T-helper 22 cell (primary cell): ENCODE measurements at places on chromosomes 6 and 20.

- no peak for DNase-seq
Measured at GRCh38 chr6:126967296-126968005, 151.0 kb upstream of the RSPO3 start.

GRCh38 chr6:84182001-84182400, 45.4 kb downstream of the CEP162 start:
- no peak for DNase-seq

- DNase-seq, result no peak
Measured at GRCh38 chr20:36055145-36055544, 86.8 kb downstream of the CNBD2 start.

GRCh38 chr6:156183678-156184077, 593.5 kb upstream of the ARID1B start:
- DNase-seq, result no peak

DNA sequence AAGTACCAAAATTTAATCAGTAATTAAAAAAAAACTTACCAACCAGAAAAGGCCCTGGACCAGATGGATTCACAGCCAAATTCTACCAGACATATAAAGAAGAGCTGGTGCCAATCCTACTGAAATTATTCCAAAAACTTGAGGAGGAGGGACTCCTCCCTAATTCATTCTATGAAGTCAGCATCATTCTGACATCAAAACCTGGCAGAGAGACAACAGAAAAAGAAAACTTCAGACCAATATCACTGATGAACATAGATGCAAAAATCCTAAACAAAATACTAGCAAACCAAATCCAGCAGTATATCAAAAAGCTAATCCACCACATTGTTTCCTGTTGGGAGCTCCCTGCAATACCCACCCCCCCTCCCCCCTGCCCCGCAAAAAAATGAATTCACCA, at the start of gene WFDC11:
WFDC11 (minus strand) TSS at position 101 of the 400 bp plus-strand sequence. CDS start 19,639 bp downstream, outside the sequence.
- DNase-seq, result no peak

- no peak for DNase-seq
Measured at GRCh38 chr6:125802943-125803377, 12.2 kb downstream of the NCOA7 start.

GRCh38 chr6:69756907-69757306, 39.9 kb downstream of the LMBRD1 start:
- no peak for DNase-seq

DNA sequence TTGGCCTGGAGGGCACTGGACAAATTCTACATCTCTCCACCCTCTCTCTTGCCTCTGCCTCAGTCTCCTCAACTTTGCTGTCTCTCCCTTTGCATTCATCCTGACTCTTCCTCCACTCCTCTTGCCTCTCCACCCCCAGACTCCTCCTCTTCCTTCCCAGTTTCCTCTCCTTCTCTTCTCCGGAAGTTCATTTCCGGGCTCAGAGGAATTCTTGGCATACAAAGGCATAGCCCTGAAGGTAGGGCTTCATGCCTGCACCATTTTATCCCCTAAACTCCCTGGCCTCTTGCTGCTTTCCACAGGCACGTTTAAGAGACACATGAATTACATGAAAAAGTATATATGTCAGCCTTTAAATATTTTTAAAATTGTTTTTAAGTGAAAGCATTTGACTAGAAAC, 10.6 kb downstream of the BFSP1 start:
- DNase-seq, result no peak

GRCh38 chr20:54215157-54215789, 7.4 kb downstream of the PFDN4 start:
- DNase-seq, result no peak

- peak; percentile 44 for DNase-seq
Measured at GRCh38 chr20:57622579-57623381, 2.6 kb upstream of the ZBP1 start.

- DNase-seq, result no peak
Measured at GRCh38 chr20:43477193-43477592, 19.5 kb downstream of the SRSF6 start.

GRCh38 chr6:30707281-30707850, 9.7 kb downstream of the MDC1 start:
- DNase-seq, result no peak

DNA sequence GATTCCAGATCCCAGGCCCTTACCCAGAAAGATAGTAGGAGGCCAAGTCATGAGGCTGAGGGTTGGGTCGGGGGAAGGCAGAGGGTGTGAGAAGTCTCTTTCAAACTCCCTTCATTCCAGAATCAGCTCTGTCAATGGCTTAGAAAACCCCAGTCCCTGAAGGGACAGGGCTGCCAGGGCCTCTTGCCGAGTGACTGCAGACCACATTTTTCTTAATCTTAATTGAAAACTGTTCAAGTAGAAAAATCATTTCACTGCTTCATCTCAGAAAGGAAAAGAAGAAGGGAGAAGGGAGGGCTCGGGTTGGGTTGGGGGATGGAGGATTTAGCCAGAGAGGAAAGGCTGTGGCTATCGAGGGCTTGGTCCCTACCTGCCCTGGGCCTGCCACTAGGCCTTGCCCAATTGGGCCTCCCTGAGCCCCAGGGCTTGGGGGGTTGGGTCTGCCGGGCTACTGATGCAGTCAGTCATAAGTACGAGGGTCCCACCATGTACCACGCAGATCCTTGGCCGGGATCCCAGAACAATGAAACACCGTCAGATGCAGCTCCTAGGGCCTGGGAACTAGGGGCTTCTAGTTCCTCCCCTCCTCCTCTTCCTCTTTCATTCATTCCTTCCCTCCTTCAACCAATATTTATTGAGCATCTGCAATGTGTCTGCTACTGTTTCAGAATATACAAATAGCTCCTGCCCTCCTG, 44.0 kb upstream of the CTNNBL1 start:
- DNase-seq, result no peak

DNA sequence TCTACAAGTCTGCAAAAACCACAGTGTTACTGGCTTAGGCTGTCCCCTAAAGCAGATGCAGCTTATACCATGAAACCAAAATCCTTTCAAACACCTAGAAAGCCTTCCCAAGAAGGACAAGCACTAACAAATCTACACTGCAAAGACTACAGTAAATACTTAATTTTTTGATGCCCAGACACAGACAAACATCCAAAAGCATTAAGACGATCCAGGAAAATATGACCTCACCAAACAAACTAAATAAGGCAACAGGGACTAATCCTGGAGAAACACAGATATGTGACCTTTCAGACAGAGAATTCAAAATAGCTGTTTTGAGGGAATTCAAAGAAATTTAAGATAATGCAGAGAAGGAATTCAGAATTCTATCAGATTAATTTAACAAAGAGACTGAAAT, 423.5 kb downstream of the COL12A1 start:
- DNase-seq, result no peak

DNA sequence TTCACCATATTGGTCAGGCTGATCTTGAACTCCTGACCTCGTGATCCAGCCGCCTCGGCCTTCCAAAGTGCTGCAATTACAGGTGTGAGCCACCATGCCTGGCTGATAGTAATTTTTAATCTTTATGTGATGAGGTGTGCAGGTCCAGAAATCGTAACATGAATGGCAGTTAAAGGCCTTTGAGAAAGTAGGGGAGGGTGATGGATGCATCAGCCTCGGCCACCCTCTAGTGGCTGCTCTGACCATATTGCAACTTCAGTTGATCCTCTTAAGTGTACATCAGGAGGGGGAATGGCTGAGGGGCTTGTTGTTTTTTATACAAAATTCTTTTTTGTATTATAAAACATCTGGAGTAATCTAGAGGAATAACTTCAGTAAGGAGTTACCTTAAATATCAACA, 193.0 kb downstream of the ZFAND3 start:
- no peak for DNase-seq

GRCh38 chr6:28600245-28600644, 74.6 kb downstream of the GPX5 start:
- no peak for DNase-seq

DNA sequence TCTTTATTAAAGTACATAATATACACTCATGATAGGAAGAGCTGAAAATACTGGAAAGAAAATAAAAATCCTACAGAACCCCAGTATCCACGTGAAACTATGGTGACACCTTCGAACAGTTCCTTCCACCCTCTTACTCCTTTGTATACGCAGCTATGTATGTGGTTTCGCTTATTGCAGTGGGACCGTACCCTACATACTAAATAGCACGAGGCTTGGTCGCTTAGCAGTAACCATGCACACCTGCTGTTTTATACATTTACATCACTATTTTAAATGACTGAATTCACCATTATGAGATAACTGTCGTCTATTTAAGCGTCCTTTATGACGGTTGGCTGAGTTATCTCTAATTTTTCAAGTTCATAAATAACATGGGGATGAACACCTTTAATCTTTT, 400.1 kb downstream of the CDH4 start:
- DNase-seq, result no peak

GRCh38 chr20:1423625-1424106, 30.8 kb upstream of the FKBP1A start:
- DNase-seq, result no peak

DNA sequence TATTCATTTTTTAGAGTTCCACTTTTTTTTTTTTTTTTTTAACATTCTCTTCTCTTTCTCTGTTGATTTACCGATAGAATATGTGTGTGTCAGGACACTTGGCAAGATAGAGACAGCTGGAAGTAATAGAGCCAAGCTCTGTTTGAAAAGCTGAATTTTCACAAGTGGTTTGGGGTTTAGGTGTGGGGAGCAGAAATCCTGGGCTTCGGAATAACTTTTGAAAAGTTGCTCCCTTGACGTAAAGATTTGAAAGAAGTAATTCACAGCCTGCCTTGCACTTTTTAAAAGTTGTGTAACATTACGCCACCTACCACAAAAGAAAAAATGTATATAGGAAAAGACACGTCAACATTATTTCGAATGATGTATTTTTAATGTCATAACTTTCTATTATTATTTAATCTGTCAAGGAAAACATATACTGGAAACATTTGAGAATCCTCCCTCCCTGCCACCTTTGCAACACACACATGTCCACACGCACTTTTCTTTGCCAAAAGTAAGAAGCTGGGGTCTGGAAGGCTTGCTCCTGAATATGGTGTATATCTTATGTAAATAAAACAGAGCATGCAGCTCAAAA, 917.9 kb downstream of the KIF16B start:
- DNase-seq, result no peak

DNA sequence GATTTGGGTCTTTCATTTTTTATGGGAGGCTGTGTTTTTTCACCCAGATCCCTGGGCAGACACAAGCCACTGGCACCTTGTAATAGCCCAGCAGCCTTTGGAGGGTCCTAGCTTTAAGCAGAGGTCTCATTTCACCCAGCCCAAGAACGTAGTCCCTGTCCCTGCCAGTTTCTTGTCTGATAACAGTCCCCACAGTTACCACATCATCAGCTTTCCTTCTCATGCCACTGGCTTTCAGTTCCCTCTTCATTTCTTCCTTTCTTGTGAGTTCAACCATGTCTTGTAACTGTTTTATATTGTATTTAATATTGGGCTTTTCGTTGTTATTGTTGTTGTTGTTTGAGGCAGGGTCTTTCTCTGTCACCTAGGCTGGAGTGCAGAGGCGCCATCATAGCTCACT, 10.6 kb downstream of the PNPLA1 start:
- no peak for DNase-seq

DNA sequence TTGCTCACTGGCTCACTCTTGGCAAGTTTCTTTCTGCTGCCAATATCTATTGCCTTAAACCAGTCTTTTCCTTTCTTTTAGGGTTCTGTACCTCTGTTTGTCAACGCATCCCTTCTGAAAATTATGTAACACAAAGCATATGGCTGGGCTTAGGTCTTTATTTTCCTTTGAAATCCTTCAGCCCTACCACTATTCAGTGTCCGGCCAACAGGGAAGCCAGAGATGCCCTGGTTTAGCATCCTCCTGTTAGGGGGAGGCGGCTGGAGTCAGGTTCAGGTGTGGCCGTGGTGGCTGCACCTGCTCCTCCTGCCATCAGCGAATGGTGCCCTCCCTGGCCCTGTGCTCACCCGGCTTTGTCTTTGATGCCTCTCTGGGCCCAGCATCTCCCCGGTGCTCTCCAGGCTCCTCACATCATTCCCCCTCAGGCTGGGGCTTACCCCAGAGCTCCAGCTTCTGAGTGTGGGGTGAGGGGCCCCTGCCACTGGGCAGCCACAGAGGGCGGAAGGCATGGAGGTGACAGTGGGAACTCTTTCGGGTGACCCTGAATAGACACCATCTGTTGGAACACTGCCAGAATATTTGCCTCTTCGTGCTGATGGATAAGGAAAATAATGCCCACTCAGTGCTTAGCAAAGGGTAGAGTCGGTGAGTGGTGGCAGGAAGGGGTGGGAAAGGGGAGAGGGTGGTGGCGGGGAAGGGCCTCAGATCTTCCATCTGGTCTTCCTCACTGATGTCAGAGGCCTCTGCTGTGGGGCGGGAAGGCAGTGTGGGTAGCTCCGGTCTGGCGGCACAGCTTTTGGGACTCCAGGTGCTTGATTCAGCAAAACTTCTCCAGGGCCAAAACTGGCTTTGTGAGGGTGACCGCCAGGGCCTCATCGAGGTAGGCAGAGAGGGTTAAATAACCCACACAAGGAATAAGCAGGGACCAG, 97.2 kb downstream of the DACT2 start:
- DNase-seq, result no peak

DNA sequence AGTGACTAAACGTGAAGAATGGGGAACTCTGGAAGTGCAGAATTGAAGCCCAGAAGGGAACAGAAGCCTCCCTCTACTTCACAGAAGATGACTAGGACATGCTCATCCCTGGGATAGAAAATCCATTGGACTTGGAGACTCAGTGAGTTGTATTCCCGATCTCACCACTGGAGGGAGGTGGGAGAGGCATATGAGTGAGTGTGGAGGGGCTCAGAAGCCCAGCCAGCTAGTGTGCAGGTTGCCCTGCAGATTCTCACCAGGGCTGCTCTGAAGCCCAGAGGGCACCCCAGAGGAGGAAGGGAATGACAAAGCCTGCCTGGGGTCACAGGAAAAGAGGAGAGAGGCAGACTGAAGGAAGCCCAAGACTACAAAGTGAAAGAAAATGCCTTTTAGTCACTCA, 42.1 kb upstream of the HLA-E start:
- no peak for DNase-seq

DNA sequence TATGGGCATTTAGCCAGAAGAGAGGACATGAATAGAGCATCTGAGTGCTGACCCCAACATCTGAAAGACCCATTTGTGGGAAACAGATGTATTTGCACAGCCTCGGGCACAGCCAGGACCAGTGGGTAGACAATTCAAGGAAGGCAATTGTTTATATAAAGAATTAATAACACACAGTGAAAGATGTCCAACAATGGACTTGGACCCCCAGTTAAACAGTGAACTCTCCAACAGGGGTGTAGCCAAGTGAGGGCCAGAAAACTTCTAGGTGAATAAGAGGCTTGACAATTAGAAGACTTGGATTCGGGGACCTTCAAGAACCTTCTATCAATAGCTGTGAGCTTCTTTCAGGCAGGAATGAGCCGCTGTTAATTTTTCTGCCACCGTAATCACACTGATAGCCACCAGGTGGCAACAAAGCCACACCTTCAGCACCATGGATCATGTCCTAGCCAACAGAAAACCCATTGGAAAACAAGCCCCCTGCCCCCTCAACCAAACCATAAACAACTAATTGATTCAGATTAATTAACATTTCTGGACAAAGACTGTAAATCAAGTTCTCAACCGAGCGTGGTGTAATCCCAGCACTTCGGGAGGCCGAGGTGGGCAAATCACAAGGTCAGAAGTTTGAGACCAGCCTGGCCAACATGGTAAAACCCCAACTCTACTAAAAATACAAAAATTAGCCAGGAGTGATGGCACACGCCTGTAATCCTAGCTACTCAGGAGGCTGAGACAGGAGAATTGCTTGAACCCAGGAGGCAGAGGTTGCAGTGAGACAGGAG, 8.8 kb upstream of the SRSF6 start:
- DNase-seq, result no peak

GRCh38 chr6:149897855-149898744, at the start of gene RAET1E:
TSS of gene RAET1E (minus strand) at chr6:149898113. CDS start at chr6:149890901, 7,212 bp downstream.
- no peak for DNase-seq
